ENCODE measurements at places on chromosomes 5 and 9. TPM values are rescaled to one million over a fixed set of nuclear protein-coding genes. Genes with fewer than 3 reads are reported as not detected.

The DRD1 gene
- not detected for total RNA-seq

- no peak overlapping the region for H3K4me3 ChIP-seq
- H3K4me1 ChIP-seq: no peaks in the 10 kb centered on the region
- no peak for DNase-seq
- H3K27ac ChIP-seq: no peak overlapping the region
Measured at GRCh38 chr5:172497591-172498255, 43.4 kb upstream of the SH3PXD2B start.

GRCh38 chr9:68626526-68626925 lies 78.5 kb upstream of the PIP5K1B start:
- DNase-seq: no peak
- no peaks in the 10 kb centered on the region for H3K4me1 ChIP-seq
- H3K27me3 ChIP-seq: peaks cover 3% of the 10 kb centered on the region
- H3K4me3 ChIP-seq: no peak overlapping the region
- no peaks in the 10 kb centered on the region for H3K36me3 ChIP-seq

DNA sequence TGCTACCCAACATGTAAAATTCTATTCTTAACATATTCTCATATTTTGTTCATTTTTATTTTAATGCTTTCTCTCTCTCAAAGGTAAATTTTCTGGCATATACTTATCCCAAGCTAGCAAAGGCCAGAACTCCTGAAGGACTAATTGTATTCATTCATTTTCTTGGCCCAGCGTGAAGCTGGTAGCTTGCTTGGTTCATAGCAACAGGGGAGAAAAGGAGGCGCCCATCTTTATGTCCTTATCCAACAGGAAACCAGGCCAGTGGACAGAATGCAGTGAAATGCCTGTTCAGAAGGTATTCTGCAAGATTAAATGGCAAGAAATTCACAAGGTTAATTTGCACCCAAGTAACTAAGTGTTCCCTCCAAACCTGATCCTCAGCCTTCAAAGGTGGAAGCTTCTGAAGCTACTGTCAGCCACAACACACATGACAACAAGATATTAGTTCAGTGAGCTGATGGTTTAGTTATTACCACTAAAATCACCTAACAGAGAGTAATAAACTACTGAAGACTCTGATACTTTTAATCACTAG lies 5.6 kb downstream of the EFNA5 start:
- H3K4me3 ChIP-seq: no peak overlapping the region
- no peak overlapping the region for H3K27ac ChIP-seq
- H3K27me3 ChIP-seq: peaks cover 28% of the 10 kb centered on the region

- H3K36me3 ChIP-seq: no peaks in the 10 kb centered on the region
- H3K4me3 ChIP-seq: no peak overlapping the region
- H3K27me3 ChIP-seq: peaks cover 11% of the 10 kb centered on the region
- no peak overlapping the region for H3K27ac ChIP-seq
- no peaks in the 10 kb centered on the region for H3K4me1 ChIP-seq
Measured at GRCh38 chr5:74094096-74094781, 468.2 kb downstream of the ARHGEF28 start.

- no peaks in the 10 kb centered on the region for H3K4me1 ChIP-seq
- H3K4me3 ChIP-seq: no peak overlapping the region
- DNase-seq: no peak
- H3K36me3 ChIP-seq: peaks cover 2% of the 10 kb centered on the region
- H3K27me3 ChIP-seq: no peaks in the 10 kb centered on the region
Measured at GRCh38 chr9:123470121-123470782, 114.3 kb downstream of the CRB2 start.

DNA sequence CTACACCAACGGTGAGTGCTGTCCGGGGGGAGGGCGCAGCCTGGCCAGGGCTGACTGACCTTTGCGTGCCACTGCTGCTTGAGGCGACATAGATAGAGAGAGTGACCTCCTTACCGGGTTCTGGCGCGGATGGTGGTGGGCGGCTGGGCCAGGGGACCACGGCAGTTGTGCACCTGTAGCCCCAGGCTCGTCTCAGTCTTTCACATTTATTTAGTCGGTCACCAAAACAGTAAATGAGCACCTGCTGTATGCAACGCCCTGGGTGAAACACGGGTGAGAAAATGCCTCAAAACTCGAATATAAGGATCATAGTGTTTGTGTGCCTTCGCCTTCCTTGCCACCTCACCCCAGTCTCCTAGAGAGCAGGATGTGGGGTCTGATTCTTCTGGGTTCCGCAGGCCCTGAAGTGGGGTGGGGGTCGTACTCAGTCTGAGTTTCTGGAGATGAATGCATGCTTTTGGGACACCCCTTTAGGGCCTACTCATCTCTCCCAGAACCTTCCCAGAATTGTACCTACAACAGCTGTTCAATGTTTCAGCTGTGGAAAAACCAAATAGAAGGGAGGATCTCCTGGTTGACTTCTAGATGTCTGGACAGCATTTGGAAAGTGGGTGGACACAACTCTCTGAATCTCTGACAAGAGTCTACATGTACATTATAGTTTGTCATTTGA lies 714 bp downstream of the SEC24A start:
- peak overlapping the region; percentile 92 for H3K4me3 ChIP-seq
- H3K27me3 ChIP-seq: no peaks in the 10 kb centered on the region
- no peaks in the 10 kb centered on the region for H3K36me3 ChIP-seq
- no peak for DNase-seq
- peaks cover 21% of the 10 kb centered on the region for H3K4me1 ChIP-seq

- H3K27me3 ChIP-seq: no peaks in the 10 kb centered on the region
- no peak overlapping the region for H3K4me3 ChIP-seq
- H3K4me1 ChIP-seq: peaks cover 66% of the 10 kb centered on the region
- no peak overlapping the region for H3K27ac ChIP-seq
- peaks cover 10% of the 10 kb centered on the region for H3K36me3 ChIP-seq
Measured at GRCh38 chr5:134000091-134000511, 4.7 kb downstream of the VDAC1 start.

The GRIN3A gene
- not detected for total RNA-seq

- no peak for DNase-seq
- H3K4me3 ChIP-seq: no peak overlapping the region
- H3K27ac ChIP-seq: no peak overlapping the region
- H3K4me1 ChIP-seq: peaks cover 8% of the 10 kb centered on the region
- H3K27me3 ChIP-seq: peaks cover 11% of the 10 kb centered on the region
Measured at GRCh38 chr5:66306105-66306843, 162.2 kb downstream of the SREK1 start.

The DMRT3 gene
- total RNA-seq: not detected

GRCh38 chr9:21744841-21745240 lies 57.6 kb upstream of the MTAP start:
- peaks cover 9% of the 10 kb centered on the region for H3K27me3 ChIP-seq
- H3K4me1 ChIP-seq: no peaks in the 10 kb centered on the region
- no peak overlapping the region for H3K27ac ChIP-seq
- no peak for DNase-seq
- H3K4me3 ChIP-seq: no peak overlapping the region

The MARVELD2 gene
- total RNA-seq: 1.7 TPM

The C9orf43 gene
- 1.1 TPM for total RNA-seq

The MOB3B gene
- 0.73 TPM for total RNA-seq

GRCh38 chr5:30867711-30868110 lies 325.8 kb upstream of the CDH6 start:
- no peak for DNase-seq
- no peaks in the 10 kb centered on the region for H3K27me3 ChIP-seq
- H3K27ac ChIP-seq: no peak overlapping the region
- no peaks in the 10 kb centered on the region for H3K4me1 ChIP-seq
- H3K4me3 ChIP-seq: no peak overlapping the region
- H3K36me3 ChIP-seq: no peaks in the 10 kb centered on the region

GRCh38 chr9:130023144-130023787 lies 19.7 kb downstream of the FNBP1 start:
- DNase-seq: no peak
- peak overlapping the region; percentile 81 for H3K27ac ChIP-seq
- peak overlapping the region; percentile 20 for H3K4me3 ChIP-seq
- H3K4me1 ChIP-seq: peaks cover 36% of the 10 kb centered on the region
- peaks cover 33% of the 10 kb centered on the region for H3K36me3 ChIP-seq

DNA sequence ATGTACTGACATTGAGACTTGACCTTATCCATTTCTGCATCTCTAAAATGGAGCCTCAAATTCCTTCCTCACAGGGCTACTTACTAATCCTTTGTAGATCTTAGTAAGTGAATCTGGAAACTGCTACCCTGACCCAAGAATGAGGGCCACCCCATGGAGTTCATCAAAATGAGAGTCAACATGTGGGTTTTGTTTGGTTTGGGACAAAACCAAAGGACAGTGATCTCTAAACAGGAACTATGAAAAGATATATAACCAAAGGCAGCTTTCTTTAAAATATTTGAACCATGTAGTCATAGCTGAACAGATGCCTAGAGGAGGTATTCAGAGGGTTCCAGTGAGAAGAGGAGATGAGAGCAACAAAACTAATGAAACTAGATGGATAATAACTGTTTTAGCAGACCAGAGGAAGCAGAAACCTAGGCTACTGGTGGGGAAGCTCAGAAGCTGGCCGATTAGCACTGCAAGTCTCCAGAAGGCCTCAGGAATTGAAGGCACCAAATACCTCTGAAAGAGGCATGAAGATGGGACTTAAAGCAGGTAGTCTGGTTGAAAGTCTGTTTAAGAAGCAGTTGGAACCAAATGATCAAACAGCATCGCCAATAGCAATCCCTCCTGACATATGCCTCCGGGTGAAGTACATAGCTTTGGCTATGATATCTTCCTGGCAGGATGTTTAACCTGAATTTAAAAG lies 45.8 kb downstream of the THOC3 start:
- H3K36me3 ChIP-seq: no peaks in the 10 kb centered on the region
- H3K27ac ChIP-seq: no peak overlapping the region
- no peak overlapping the region for H3K4me3 ChIP-seq
- H3K27me3 ChIP-seq: no peaks in the 10 kb centered on the region

GRCh38 chr9:20441711-20442423 lies 180.4 kb downstream of the MLLT3 start:
- peaks cover 8% of the 10 kb centered on the region for H3K36me3 ChIP-seq
- H3K4me1 ChIP-seq: peaks cover 50% of the 10 kb centered on the region
- DNase-seq: no peak
- H3K4me3 ChIP-seq: no peak overlapping the region

GRCh38 chr9:117104206-117104605 lies 310.7 kb downstream of the ASTN2 start:
- no peak overlapping the region for H3K27ac ChIP-seq
- no peaks in the 10 kb centered on the region for H3K36me3 ChIP-seq
- no peak overlapping the region for H3K4me3 ChIP-seq
- H3K4me1 ChIP-seq: no peaks in the 10 kb centered on the region

The TNC gene
- total RNA-seq: not detected

The MEGF9 gene
- 11.1 TPM for total RNA-seq

The CCDC183 gene
- total RNA-seq: 1.4 TPM

The ADAMTS16 gene
- total RNA-seq: not detected

The UHRF2 gene
- 120 TPM for total RNA-seq

- H3K27me3 ChIP-seq: no peaks in the 10 kb centered on the region
- H3K4me1 ChIP-seq: no peaks in the 10 kb centered on the region
- no peak overlapping the region for H3K4me3 ChIP-seq
- H3K27ac ChIP-seq: no peak overlapping the region
- H3K36me3 ChIP-seq: no peaks in the 10 kb centered on the region
Measured at GRCh38 chr9:82601293-82601771, 461.6 kb downstream of the RASEF start.

DNA sequence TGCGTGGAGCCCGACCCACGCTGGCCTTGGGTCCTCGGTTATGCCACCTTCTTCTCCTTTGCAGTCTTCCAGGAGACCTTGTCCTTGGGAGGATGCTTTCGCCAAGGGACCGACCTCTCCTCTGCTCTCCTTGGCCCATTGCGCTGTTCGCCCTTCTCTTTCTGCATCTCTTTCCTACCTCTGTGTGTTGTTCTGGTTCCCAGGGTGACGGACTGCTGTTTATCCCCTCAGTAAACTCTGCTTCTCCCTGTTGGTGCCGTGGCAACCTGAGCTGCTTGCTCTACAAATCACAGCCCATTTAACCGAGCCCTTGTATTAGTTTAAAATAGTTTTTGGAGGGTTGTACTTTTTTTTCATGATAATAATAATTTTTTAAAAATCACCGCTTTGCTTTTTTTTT lies 97.9 kb downstream of the DAPK1 start:
- H3K4me3 ChIP-seq: no peak overlapping the region
- no peak for DNase-seq
- no peaks in the 10 kb centered on the region for H3K27me3 ChIP-seq
- no peaks in the 10 kb centered on the region for H3K36me3 ChIP-seq
- H3K27ac ChIP-seq: no peak overlapping the region
- H3K4me1 ChIP-seq: peaks cover 2% of the 10 kb centered on the region

DNA sequence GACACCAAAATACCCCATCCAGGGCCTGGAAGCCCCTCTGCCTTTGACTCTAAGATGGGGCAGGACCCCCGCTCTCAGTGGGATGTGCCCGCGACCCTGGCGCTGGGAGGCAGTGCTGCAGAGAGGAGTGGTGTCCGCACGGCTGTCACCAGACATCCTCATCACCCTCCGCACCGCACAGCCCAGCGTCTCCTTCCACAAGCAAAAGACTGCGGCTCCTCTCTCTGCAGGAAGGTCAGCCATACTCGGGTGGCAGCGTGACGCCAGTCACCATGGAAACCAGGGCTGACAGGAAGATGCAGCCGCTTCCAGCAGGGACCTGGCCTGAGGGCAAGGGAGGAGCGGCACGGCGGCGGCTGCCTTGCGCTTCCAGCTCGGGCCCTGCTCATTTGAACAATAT lies 17.1 kb upstream of the SLC6A3 start:
- no peaks in the 10 kb centered on the region for H3K36me3 ChIP-seq
- DNase-seq: no peak
- peak overlapping the region; percentile 33 for H3K27ac ChIP-seq
- H3K27me3 ChIP-seq: no peaks in the 10 kb centered on the region
- H3K4me3 ChIP-seq: no peak overlapping the region
- H3K4me1 ChIP-seq: no peaks in the 10 kb centered on the region

The IFNE gene
- 0.23 TPM for total RNA-seq

DNA sequence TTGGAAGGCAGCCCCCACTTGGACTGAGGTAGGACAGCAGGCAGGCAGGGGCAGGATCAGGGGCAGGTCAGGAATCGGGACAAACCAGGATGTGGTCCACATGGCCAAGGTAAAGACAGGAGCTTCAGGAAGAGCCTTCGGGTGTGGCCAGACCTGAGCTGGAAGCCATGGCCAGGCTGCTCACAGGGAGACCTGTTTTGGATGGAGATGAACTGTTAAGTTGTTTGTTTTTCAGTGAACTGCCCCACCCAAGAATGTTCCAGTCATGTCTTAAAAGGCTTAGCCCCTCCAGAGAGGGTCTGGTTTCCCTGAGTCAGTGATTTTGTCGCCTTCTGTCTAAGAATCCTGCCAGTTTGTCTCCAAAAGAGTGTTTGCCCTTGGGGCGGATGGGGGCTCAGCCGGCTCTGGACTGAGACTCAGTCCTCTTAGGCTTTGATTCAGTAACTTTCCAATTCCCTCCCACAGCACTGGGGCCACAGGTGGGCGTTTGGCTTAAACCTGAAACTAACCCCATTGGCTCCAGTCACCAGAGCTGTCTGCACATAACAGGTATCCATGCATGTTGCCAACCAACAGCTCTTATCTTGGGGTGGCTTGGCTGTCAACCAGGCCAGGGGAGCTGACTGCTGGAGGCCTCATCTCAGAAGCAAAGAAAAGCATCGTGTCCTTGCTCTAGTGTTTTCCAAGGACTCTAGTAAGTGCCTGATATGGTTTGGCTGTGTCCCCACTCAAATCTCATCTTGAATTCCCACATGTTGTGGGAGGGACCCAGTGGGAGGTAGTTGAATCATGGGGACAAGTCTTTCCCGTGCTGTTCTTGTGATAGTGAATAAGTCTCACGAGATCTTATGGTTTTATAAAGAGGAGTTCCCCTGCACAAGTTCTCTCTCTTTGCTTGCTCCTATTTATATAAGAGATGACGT lies 11.3 kb upstream of the ANKH start:
- no peak overlapping the region for H3K4me3 ChIP-seq
- H3K27ac ChIP-seq: no peak overlapping the region
- no peaks in the 10 kb centered on the region for H3K36me3 ChIP-seq
- H3K4me1 ChIP-seq: peaks cover 4% of the 10 kb centered on the region

Measured in naive thymus-derived CD8-positive, alpha-beta T cell (primary cell).